ENCODE measurements at places on chromosomes 2 and 18.

- no peak for DNase-seq
Observed at GRCh38 chr2:99338029-99338585, 918 bp downstream of the EIF5B start.

DNA sequence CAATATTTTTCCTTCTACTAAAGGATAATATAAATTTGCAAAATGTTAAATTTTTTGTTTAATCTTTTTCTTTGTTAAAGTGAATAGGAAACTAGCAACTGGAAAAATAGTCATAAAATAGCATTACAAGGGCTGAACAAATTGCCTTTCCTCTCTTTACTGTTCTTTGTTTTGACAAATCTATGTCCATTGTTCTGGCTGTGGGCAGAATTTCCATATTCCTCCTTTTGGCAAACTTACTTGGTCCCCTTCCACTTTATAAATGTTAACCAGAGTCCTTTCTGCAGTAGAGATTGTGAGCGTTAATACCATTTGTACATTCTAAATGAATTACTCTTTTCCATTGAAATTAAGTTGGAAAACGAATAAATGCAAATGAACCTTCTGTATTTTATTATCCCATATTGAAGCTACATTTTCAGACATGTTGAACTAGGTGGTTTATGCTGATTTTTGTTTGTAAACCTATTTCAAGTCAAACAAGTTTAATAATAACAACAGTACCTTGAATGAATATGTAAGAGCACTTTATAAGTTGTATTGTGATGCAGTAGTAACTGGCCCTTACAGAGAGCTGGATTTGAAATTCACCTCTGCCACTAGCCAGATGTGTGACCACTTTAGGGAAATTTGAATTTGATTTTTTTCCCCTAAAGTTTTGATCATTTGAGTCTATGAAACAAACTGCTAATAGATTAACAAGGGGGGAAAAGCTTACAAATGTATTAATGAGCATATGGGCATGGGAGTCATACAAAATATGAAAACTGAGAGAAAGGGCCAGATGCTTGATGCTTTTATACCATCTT lies 3.3 kb downstream of the RNF125 start:
- no peak for DNase-seq

DNA sequence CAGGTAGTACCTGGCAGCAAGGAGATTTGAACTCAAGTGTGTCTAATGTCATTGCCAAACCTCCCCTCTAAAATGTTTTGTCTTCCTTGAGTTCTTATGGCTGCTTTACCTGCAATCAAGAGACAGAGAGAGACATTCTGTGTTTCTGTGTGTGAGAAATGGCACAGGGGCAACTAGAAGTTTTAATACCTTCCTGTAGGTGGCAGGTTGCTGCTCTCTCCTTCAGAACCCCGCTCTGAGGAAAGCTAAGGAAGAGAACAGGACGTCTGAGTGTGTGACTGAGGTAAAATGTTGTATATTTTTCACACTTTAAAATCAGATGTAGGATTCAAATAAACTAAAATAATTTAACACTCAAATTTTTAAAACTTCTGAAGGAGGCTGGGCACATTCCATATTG lies 19.2 kb downstream of the DTNA start:
- DNase-seq: no peak

- DNase-seq: no peak
Observed at GRCh38 chr2:71938659-71939587, 208.7 kb downstream of the CYP26B1 start.

DNA sequence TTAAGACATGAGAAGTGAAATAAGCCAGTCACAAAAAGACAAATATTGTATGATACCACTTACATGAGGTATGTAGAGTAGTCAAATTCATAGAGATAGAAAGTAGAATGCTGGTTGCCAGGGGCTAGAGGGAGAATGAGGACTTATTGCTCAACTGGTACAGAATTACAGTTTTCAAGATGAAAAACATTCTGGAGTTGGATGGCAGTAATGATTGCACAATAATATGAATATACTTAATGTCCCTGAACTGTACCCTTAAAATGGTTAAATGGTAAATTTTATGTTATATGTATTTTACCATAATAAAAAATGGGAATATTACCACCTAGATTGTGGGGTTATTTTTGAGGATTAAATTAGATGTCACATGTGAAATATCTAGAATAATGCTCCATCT lies 341.2 kb downstream of the CLIP4 start:
- DNase-seq: no peak

DNA sequence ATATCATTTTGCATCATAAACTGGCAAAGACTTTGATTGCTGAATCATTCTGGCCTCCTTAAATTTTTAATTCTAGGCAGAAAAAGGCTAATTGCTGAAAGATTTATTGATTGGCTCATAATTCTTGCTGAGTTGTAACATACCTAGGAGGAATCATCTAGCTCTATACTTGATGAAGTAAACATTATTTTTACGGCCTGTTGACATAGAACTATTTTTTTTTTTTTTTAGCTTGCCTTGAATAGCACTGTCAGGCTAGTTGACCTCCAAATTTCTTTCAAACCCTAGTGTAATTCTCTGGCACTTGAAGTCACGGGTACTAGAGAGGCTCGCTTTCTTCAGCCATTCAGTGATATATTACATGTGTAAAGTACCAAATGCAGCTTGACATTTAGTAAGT lies 2.8 kb downstream of the SERPINB12 start:
- no peak for DNase-seq

DNA sequence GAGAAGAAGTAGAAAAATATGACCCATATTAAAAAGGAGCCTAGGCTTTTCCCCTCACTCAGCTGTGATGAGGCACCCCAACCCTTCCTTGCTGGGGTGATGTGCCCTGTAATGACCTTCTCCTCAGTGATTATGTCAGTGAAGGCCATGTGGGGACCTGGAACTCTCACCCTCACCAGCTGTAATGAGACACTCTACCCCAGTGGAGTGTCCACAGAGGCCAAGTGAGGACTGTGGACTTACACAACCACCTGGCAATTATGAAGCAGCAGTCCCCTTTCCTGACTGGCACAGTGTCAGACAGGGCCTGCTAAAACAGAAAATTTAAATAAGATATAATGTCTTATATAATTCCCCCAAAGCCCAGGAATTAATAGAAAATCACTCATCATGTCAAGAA lies 54.2 kb downstream of the SEMA4F start:
- no peak for DNase-seq

GRCh38 chr2:148684507-148684906 lies 40.0 kb downstream of the EPC2 start:
- no peak for DNase-seq

DNA sequence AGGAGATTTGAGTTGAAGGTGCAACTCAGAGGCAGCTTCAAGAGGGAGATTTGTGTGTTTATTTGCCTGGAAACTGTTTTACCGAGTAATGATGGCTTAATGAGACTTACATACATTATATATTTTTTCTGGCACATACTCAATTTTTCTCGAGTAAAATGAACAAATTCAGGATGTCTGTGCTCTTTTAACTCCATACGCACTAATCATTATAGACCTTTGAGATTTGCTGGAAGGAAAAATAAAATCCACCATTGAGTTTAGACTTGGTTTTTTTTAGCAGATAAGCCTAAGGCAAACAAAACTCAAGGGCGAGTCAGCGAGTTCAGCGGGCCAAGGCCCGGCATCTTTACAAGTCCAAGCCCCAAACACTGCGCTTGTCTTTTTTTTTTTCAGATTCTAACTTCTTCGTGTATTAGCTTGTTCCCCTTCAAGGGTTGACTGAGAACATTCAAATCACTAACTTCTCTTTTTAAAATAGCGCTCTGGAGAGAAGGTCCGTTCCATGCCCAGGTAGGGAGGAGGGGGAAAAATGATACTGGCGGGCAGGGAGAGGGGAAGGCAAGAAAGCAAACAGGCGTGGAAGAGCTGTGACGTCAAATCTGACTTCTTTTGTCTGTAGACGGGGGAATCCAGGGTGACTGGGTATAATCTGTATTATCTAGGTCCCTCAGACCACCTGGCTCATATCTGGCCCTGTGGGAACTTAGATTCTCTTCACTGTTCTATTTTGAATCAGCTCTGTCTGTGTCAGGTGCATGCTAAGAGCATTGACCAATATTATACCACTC lies 72.7 kb upstream of the MAP3K20 start:
- DNase-seq: no peak

GRCh38 chr2:108980076-108980475 lies 8.9 kb downstream of the EDAR start:
- DNase-seq: no peak

- no peak for DNase-seq
Observed at GRCh38 chr2:78263571-78263970, 741.4 kb upstream of the LRRTM4 start.

DNA sequence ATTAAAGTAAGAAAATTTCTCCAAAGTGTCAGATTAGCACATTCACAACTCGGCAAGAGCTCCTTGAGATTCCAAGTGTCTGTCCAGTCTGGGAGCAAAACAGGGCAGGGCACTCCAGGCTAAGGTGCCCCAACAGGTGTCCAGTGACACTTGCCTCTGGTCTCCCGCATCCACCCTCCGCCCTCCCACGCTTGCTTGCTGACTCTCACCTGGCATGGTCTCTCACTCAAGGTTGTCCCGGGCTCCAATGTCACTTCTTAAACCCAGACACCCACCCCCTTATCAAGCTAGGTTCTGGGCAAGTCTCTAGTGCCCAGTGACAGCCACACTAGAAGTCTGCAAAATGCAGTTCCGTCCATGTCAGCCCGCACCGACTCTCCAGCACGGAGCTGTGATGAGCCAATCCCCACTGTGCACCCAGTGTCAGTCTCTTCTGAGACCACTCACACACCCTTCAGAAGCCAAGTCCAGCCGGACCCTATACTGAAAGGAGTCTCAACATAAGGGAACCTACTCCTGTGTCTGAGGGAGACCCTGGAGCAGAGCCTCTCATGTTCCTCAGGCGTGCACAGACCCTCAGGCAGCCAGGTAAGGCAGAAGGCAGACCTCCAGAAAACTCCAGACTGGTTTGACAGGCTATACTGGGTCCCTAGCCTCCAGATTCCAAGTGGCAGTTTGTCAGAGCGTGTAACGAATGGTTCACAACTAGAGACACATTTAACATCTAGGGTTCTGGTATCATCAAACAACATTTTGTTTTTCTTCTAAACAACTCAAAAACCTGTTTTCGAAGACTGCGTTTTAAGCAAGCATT lies 45.6 kb downstream of the HDLBP start:
- no peak for DNase-seq

GRCh38 chr2:119350311-119350998 lies 16.2 kb downstream of the C2orf76 start:
- no peak for DNase-seq

GRCh38 chr18:59950215-59950944 lies 50.6 kb downstream of the PMAIP1 start:
- no peak for DNase-seq

DNA sequence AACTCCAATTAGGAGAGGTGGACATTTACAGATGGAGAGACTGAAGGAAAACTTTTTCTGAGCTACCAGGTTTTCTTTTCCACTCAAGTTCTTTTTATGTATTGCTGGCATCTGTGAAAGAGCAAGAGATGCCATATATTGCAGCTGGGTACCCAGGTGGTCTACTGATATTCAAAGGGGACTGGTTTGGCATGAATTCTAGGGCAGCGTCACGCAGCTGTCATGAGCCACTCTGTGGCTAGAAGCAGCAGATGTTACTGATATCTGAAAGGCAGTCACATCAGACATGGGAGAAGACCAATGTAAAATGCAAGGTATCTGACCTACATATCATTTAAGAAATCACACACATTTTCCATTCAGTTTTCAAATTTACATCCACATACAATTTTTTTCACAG lies 408.8 kb downstream of the GALNT13 start:
- no peak for DNase-seq

DNA sequence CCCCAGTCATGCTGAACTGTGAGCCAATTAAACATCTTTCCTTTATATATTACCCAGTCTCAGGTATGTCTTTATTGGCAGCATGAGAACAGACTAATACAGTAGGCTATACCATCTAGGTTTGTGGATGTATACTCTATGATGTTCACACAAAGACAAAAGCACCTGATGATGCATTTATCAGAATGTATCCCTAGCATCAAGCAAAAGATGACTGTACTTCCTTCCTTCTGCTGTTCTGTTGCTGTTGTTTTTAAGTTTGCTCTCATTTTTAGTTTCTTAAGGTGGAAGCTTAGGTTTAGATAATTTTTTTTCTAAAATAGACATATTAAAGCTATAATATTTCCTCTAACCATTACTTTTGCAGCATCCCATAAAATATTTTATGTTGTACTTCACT lies 12.4 kb downstream of the ZSCAN30 start:
- no peak for DNase-seq

- DNase-seq: no peak
Observed at GRCh38 chr2:15993232-15993610, 52.9 kb downstream of the MYCN start.

- peak; percentile 44 for DNase-seq
Observed at GRCh38 chr2:55168221-55169154, 63.6 kb downstream of the CLHC1 start.

- no peak for DNase-seq
Observed at GRCh38 chr18:22170421-22171257, 1.2 kb downstream of the GATA6 start.

- DNase-seq: no peak
Observed at GRCh38 chr2:157903626-157904025, 27.5 kb upstream of the ACVR1 start.

DNA sequence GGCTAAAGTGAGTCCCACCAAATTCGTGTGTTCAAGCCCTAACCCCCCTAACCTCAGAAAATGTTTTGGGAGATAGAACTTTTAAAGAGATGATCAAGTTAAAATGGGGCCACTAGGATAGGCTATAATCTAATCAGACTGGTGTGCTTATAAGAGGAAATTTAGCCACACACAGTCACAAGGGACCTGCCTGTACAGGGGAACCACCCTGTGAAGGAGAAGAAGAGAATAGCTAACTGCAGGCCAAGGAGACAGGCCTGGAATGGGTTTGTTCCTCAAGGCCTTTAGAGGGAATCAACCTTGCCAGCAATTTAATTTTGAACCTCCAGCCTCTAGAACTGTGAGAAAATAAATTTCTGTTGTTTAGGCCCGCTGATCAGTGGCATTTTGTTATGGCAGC lies 36.0 kb upstream of the TANK start:
- no peak for DNase-seq

GRCh38 chr18:7633171-7633570 lies 66.1 kb downstream of the PTPRM start:
- no peak for DNase-seq

- DNase-seq: peak; percentile 21
Observed at GRCh38 chr2:233832869-233833311, 21.4 kb downstream of the HJURP start.

DNA sequence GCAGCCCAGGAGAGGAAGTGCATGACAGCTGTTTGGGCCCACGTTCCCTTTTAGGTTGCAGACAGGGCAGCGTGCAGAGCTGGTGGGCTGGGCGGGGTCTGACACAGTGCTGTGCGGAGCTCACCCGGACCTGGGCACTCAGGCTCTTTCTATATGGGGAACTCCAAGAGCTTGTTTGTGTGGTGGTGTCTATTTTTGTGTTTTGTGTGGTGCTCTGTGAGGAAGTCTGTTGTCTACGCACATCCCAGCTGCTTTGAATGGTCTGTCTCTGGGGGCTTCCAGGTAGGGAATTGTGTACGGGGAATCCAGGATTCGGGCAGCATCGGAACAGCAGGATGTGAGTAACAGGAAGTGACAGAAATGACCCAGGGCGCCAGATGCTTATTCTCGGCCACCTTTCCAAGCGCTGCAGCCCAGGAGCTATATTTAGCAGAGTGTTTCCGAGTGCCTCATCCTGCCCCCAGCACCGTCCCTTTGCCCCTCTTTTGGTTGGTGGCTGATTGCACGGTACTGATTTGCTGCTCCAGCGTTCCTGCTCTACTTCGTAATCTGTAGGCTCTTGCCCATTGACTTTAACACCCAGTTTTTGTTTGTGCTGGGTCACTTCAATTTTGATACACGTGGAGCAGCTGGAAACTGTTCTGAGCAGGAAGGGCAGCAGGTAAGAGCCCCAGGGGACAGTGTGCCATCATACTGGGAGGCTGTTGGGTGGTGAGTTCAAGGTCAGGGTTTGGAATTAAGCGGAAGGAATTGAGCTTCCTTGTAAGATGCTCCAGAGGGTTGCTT lies 64.7 kb downstream of the DGKD start:
- DNase-seq: no peak
